ENCODE measurements at places on chromosomes 1 and 21.

GRCh38 chr1:91503975-91504530 lies 3.4 kb downstream of the CDC7 start:
- no peak for DNase-seq

- DNase-seq = no peak
These were observed 114.0 kb upstream of the RAB4A start for GRCh38 chr1:229156872-229157271.

GRCh38 chr1:19802269-19802668 lies 2.6 kb upstream of the TMCO4 start:
- no peak for DNase-seq

GRCh38 chr1:58717979-58718378 lies 18.1 kb upstream of the MYSM1 start:
- DNase-seq = no peak

GRCh38 chr1:69852706-69853105 lies 285.0 kb downstream of the LRRC7 start:
- no peak for DNase-seq

DNA sequence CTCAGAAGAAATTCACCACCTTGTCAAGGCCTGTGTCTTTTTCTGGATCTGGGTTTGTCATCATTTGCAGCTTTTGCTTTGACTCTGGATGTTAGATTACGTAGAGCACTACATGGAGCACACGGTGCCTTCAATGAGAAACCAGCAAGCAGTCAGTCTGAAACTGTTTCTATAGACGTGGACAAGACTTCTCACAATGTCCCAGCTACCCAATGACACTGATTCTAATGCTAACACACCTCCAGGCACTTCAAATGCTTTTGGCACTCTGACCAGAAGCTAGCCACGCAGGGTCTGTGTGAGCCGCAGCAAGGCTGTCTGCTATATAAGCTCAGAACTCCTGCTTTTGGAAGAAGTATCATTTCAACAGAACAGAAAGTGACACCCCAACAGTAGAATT lies 38.2 kb downstream of the ITPKB start:
- DNase-seq = no peak

DNA sequence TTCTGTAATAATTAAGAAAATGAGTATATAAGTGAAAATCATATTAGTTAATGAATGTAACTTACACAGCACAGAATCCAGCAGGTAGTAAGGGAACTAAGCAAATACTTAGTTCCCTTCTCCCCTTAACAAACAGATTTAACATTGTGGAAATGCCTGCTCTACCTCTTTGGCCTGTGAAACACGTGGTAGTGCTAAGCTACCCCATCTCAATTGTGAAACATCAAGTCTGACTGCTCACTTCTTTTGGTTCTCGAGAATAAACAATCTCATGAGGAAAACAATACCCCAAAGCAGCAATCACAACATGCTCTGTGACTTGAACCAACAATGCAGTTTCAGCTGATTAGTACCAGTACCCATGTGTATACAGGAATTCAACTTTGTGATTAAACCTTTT lies 4.7 kb downstream of the MYSM1 start:
- no peak for DNase-seq

- no peak for DNase-seq
These were observed 116.8 kb downstream of the KCNJ6 start for GRCh38 chr21:37799211-37800056.

DNA sequence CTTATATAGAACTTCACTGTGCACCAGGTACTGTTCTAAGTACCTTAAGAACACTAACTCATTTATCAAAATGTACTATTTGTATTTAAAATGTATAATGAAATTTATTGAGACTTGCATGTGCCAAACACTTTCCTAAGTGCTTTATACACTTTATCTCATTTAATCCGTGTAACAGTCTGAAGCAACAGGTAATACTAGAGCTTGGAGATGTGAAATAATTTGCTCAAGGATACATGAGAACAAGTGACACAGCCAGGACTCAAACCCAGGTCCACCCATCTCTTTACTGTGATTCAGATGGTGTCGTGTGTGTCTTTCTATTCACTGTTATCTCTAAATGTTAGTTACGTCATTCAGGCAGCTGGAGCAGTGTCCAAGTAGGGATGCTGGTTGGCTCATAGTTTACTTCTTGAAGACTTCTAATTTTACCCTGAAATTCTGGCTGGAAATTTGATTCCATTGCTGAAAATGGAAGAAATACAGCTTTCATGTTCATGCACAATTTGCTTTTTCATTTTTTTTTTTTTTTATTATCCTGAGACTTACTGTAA lies 169.7 kb upstream of the UBE2U start:
- DNase-seq = no peak

DNA sequence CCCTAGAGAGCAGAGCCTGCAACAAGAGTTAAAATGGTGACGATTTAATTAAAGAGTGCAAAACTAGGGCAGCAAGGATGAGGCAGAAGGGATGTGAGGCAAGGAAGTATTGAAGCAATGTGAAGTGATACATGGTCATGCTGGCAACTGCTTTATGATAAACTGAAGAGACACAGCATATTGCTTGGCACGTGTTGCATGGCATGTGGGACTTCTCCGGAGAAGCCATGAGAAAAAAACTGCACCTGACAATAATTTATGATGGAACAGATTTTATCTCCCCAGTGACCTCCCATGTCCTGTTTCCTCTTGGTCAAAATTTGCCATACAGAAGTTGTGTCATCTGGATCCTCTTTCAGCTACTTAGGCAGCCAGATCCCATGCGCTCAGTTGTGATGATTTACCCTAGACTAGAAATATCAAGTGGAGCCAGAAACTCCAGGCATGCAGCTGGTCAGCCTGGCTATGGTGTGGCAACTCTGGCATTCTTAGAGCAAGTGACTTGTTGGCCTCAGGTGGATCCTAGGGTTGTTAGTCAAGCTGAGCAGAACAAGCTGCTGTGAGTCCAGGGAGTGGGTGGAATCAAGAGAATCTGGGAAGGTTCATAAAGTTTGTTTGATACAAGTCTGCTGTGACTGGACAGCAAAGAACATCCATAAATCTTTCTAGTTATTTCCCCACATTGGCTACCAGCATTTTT lies 611.4 kb upstream of the USP24 start:
- no peak for DNase-seq

DNA sequence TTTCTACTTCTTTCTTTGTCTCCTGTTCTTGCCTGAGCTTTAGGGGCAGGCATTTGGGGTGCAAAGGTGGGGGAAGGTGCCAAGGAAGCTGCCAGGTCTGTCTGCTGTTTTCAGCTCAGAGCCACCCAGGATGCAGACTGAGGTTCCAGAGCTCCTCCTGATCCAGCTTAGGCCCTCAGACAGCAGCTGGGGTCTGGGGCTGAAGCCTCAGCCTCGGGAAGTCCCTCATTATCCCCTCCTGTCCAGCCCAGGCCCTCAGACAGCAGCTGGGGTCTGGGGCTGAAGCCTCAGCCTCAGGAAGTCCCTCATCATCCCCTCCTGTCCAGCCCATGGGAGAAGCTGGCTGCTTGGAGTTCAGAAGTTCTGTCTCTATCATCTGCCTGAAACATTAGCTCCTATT lies 257.7 kb upstream of the CSF3R start:
- DNase-seq = no peak

DNA sequence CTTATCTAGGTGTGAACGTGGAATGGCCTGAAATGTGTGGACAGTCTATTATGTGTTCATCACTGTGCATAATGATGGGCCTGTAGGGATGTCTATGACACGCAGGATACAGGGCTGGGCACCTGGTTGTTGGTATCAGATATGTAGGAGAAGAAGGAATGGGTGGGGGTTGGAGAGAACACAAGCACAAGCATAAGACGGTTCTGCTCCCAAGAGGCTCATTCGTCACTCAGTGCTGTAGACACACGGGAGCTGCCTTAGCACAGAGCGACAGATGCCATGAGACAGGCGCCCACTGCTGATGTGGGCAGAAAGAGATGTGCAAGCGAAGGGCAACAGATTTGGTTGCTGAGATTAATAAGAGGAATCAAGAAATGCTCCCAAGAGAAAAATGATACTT lies 256.2 kb downstream of the DISC1 start:
- DNase-seq = no peak

- no peak for DNase-seq
These were observed 383.3 kb upstream of the KAZN start for GRCh38 chr1:14215151-14215550.

- DNase-seq = no peak
These were observed 50.8 kb downstream of the CRP start for GRCh38 chr1:159663552-159663951.

DNA sequence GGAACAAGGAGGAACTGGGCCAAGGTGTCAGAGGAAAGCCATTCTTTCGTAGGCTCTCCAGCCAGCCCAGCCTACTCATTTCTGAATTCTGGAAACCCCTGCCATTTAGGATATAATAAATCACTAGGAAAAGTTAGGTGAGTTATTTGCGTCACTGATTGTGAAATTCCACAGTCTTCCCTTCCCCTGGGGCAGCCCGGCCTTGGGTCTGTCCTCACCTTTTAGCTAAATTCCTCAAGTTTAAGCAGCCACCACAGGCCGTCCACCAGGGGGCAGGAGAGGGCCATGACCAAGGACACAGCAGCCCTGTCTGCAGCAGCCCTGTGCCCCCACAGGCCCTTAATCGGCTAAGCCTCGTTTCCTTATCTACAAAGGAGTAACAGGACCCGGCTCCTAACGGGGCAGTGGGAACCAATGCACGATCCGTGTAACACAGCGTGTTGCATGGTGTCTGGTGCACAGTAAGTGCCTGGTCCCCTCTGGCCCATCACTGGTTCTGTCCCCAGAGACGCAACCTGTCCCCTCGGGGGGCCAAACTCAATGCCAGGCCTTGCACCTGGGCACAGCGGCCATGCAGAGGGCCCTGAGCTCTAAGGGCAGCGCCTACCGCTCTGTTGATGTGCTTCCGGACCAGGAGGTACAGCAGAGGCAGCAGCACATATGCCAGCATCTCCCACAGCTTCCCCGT lies 18.1 kb downstream of the GPR157 start:
- DNase-seq = peak; percentile 91

- DNase-seq = no peak
These were observed 2.4 kb downstream of the TSPEAR start for GRCh38 chr21:44708866-44709425.

DNA sequence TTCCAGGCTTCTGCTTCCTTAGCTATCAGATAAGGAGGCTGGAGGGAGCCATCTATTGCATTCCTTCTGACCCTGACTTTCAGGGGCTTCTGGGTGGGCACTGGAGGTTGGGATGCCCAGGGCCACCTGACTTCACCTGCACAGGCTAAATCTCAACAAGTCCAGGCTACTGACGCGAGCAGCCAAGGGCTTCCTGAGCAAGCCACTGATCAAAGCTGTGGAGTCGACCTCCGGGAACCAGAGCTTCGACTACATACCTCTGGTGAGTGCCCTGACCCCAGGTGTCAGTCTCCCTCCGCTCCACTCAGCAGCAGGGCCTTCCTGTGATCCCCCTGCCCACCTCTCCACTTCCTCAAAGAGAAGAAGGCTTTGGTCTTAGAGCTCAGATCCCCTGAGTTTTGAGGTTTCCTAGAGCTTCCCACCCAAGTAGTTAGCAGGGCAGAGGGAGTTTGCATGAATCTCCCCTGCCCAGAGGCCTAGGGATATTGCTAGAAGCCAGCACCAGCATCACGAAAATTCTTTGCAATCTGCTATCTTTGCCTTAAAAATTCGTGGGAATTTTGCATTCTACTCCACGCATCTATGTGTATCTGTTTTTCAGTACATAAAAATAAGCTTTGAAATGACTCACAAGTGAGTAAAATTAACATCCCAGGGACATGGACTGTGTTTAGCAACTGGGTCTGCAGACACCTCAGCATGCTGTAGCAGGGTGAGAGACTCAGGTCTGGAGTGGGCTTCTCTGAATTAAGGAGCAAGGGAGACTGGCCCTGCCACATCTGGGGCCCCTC lies 61.4 kb downstream of the VWA5B1 start:
- no peak for DNase-seq

DNA sequence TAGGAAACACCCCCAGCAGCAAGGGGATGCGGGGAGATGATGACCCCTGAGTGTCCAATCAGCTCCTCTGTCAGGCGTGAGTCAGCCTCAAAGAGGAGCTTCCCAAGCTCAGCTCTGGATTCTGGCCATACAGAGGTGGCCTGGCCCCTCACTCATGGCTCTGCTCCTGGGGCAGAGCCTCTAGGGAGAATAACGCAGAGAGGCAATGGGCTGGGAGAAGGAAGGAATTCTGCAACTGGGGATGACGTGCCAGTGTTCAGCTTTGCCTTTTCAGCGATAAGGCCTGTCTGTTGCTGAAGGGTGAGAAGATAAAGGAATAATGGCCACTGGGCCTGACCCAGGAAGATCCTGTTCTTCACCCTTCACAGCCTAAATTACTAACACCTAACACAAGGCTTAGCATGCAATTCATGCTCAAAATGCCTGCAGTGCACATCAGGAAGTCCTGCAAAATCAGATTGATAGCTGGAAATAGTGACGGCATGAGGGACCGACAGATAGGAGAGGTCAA lies 92.2 kb downstream of the TBX19 start:
- no peak for DNase-seq

GRCh38 chr1:43062527-43063095 lies 103.9 kb upstream of the SLC2A1 start:
- no peak for DNase-seq

GRCh38 chr21:34806423-34806822 lies 137.6 kb downstream of the CLIC6 start:
- DNase-seq = no peak

- peak; percentile 80 for DNase-seq
These were observed 1.7 kb upstream of the RIPK4 start for GRCh38 chr21:41768437-41769042.

DNA sequence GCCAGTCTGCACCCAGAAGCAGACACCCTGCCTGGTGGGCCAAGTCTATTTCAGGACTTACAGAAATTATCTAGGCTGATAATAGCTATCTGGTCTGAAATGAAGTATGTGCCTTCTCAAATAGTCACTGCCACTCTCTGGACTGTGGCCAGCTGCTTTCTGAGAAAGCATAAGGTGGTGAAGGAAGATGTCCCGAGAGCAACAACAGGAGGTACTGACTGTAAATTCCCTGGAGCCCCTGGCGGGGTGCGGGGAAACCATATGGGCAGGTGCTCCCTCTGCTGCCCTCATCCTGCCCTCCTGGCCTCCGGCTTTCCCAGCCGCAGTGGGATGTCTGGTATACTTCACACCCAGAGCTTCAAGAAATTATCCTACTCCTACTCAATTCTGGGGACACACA lies 86.8 kb downstream of the TGFBR3 start:
- DNase-seq = no peak

- DNase-seq = no peak
These were observed 16.9 kb upstream of the TDRD10 start for GRCh38 chr1:154485106-154485505.

DNA sequence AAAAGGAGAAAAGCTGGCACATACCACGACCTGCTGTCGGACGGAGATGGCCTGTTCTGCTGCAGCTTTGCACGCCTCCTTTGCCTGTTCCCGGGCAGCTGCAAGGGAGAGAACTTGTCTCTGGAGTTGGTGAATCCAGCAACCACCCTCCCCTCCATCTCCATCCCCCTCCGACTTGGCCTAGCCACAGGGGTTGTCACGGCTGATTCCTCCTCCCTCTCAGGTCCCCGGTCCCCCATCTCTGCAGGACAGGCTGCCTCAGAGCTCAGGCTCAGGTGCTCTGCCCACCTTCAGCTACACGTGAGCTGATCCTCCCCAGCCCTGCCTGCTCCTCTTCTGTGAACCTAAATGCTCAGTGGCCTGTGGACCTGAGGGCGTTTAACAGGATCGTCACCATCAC lies 11.1 kb upstream of the SRM start:
- DNase-seq = no peak

- DNase-seq = no peak
These were observed 104.2 kb downstream of the KIAA0319L start for GRCh38 chr1:35453031-35453430.

Data from PC-9 (cell line).